ENCODE measurements at places on chromosomes 5 and 9.

- H3K36me3 ChIP-seq: no peaks in the 10 kb centered on the region
- H3K27ac ChIP-seq: no peak overlapping the region
- H3K4me1 ChIP-seq: no peaks in the 10 kb centered on the region
- DNase-seq: no peak
Measured at GRCh38 chr5:7012057-7012456, 298.8 kb downstream of the TENT4A start.

DNA sequence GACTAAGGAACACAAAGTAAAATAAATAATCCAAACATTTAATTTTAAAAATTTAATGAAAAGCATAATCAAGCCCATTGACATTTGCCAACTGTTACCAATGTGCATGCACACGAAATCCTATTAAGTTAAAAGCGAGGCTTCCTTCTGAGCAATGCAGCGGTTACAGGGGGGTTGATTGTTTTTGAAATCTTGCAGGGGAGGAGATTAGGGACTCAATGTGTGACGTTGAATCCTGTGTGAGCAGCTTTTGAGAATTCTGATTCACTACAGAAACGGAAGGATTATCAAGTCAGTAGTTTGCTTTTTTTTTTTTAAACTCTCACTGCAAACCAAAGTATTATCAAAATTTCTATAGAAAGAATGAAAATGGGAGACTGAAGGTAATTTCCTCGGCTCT, 109.5 kb downstream of the PRKACG start:
- no peak overlapping the region for H3K27ac ChIP-seq
- no peak overlapping the region for H3K4me3 ChIP-seq
- no peak for DNase-seq
- H3K27me3 ChIP-seq: no peaks in the 10 kb centered on the region

DNA sequence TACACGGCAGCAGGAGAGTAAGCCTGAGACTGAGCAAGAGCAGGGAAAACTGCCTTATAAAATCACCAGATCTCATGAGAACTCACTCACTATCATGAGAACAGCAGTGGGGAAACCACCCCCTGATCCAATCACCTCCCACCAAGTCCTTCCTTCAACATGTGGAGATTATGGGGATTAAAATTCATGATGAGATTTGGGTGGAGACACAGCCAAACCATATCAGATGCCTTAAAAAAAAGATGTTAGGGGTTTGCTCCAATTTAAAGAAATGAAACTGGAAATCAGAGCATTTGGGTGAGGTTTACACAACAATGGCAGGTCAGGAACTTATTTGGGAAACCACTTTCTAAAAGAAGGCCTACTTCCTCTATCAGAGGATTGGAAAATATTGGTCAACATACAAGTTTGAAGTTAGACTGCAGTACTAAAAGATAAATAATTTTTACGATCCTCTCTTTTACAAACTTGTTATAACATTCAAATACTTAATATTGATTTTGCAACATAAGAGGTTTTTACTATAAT, 105.1 kb downstream of the FBN2 start:
- no peak for DNase-seq
- no peak overlapping the region for H3K27ac ChIP-seq
- no peak overlapping the region for H3K4me3 ChIP-seq

GRCh38 chr9:93436218-93436617, 15.3 kb upstream of the FAM120A start:
- H3K4me3 ChIP-seq: no peak overlapping the region
- DNase-seq: no peak
- H3K36me3 ChIP-seq: no peaks in the 10 kb centered on the region
- no peaks in the 10 kb centered on the region for H3K4me1 ChIP-seq
- no peaks in the 10 kb centered on the region for H3K27me3 ChIP-seq

- H3K4me3 ChIP-seq: no peak overlapping the region
- H3K27me3 ChIP-seq: no peaks in the 10 kb centered on the region
- no peaks in the 10 kb centered on the region for H3K36me3 ChIP-seq
- no peaks in the 10 kb centered on the region for H3K4me1 ChIP-seq
- no peak overlapping the region for H3K27ac ChIP-seq
Measured at GRCh38 chr5:139263946-139264345, 29.6 kb upstream of the MATR3 start.

GRCh38 chr5:140977003-140977402, 10.7 kb downstream of the PCDHAC2 start:
- no peaks in the 10 kb centered on the region for H3K36me3 ChIP-seq
- H3K4me3 ChIP-seq: no peak overlapping the region
- no peaks in the 10 kb centered on the region for H3K4me1 ChIP-seq
- no peak for DNase-seq
- H3K27ac ChIP-seq: no peak overlapping the region
